Osteoblast (primary cell): ENCODE measurements at places on chromosomes 4 and X.

- DNase-seq: no peak
These were observed 305.5 kb upstream of the EMCN start for GRCh38 chr4:100823066-100823992.

- peak; percentile 93 for DNase-seq
These were observed 1.2 kb upstream of the LETM1 start for GRCh38 chr4:1856943-1857699.

- no peak for DNase-seq
These were observed 67.0 kb downstream of the UCHL1 start for GRCh38 chr4:41323706-41324105.

- no peak for DNase-seq
These were observed 10.9 kb upstream of the RHOXF2 start for GRCh38 chrX:120147537-120147936.

DNA sequence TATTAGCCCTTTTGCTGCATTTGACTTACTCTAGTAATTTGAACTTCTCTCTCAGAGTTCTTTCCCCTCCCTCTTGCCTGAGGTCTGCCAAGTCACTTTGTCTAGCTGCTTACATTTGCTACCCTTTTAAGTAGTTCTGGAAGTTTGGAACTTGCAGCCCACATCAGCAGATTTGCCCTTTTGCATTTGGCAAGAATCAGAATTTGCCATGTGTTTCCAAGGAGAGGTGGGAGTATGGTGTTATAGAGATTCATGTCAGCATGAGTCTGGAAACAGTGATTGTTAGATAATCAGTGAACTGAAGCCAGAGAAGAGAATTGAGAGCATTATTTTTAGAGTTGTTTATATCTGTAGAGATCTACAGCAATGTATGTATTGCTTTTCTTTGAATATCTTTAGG, 52.1 kb downstream of the KLHL34 start:
- no peak for DNase-seq
